ENCODE measurements at places on chromosomes 1 and 21.

DNA sequence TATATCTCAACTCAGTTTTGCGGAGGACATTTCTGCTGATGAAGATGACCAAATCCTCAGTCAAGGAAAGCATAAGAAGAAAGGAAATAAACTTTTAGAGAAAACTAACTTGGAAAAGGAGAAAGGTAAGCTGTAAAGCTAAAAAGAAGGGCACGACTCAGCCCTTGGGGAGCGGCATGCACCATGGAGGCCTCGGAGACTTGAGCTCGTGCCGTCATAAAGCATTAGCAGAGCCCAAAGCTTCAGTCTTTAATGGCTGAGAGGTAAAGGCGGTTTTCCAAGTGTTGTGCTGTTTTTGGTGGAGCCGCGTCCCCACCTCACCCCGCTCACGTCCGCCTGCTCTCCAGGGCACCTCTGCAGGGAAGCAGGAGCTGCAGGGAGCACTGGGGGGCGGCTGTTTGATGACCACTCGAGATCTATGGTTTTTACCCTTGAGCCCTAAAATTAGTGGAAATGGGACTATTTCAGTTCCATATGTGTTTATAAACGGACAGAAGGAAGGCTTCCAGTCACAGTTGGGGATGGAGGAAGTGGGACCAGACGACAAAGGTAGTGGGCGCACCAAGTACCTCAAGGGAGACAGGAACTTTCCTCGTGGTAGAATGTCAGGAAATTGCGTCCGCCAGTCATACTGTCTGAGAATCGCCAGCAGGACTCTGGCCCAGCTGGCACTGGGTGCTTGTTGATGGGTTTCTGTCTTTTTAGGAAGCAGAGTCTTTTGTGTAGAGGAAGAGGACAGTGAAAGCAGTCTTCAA, 27.6 kb downstream of the RRP1B start:
- no peak for DNase-seq

DNA sequence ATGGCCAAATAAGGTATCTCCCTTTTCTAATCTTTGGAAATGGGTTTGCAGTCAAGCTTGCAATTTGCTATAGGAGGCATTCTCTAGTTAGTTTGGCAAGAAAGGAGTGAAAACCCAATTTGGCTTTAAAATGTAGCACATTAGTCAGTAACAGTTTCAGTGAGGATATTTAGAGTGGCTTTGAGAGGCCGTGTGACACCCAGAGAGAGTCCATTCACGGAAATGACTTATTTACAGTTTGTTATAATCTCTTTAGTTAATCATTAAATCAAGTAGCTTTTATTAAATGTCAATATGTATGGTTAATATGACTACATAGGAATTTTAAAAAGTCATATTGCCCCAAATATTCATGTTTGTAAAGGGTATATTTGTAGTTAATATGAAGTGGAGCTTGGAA, 9.6 kb downstream of the ZBTB18 start:
- DNase-seq, result no peak

GRCh38 chr1:64624218-64624713, 120.6 kb upstream of the RAVER2 start:
- no peak for DNase-seq

DNA sequence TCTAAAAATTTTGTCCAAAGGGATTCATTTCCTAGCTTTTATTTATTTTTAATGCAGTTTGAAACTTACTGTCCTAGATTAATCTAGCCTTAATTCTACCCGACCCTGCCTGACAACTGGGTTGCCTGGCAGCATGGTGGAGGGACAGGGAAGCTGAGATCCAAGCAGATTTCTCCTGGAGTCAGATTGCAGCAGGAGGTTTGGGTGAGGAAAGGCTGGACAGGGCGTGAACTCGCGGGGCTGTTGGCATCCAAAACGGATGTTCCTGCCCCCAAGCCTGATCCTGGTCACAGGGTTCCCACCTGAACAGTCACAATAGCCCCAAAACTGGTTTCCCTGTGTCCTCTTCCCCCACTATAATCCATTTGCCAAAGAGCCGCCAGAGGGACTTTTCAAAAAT, 23.2 kb downstream of the TCEA3 start:
- no peak for DNase-seq

GRCh38 chr1:211349741-211350140, 23.1 kb downstream of the TRAF5 start:
- no peak for DNase-seq

DNA sequence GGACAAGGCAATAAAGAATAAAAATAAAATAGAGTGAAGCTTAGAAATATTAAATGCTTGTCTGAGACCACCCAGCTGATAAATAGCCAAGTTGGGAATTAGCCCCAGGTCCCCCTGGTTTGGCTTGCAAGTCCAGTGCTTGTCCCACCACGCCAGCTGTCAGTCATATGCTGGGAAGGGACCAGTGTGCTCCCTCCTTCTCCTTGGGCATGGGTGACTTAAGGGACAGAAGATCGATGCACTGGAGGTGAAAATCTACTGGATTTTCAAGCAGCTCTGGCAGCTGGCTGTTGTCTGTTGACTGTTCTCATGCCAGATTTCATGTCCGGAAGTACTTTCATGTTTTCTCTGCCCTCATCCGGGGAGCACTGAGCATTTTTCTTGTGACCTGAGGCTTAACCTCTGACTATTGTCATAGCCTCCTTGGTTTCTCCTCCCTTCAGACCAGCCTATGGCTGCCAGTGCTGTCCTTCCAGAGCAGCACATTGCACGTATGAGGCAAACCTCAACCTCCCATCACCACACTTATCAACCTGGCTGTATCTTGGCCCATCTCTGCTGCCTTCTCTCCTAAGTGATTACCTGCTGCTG, 12.4 kb downstream of the LMOD1 start:
- no peak for DNase-seq

Measured in COR-L47 (cell line).